ENCODE measurements at places on chromosomes 7 and 10.

DNA sequence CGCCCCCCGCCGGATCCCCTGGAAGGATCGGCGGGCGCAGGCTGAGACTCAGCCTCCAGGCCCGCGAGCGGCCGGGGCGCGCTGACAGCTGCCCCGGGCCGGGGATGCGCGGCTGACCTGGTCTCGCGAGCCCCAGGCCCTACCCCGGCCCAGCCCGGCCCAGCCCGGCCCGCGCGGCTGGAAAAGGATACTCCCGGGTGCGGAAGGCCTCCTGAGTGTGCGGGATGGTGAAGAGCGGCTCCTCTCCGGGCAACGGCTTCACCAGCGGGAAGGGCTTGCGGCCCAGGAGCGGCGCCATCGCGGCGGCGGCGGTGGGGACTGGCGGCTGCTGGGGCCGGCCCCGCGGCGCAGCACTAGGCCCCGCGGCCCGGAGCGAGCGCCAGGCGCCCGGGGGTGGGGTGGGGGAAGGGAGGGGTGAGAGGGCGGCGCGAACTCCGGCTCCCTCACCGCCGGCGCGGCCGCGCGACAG lies 423 bp downstream of the BAZ1B start:
- DNase-seq: no peak

GRCh38 chr10:128744092-128744491 lies 617.9 kb upstream of the MKI67 start:
- DNase-seq: no peak

GRCh38 chr10:8453587-8453986 lies 399.1 kb downstream of the GATA3 start:
- DNase-seq: no peak

DNA sequence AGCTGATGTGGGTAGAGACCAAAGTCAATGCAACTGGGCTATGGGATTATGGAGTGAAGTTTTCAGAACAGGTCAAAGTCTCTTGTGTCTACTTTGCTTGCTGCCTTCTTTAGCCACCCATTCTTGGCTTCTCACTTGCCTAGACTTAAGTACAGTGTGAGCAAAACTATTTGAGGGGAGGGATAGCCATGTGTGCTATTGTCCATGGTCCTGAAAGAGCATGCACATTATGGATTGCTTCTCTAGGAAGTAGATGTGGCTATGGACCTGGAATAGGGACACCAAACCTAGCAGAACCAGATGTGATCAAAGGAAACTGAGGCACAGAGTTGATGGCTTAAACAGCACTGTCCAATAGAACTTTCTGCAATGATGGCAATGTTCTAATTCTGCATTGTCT lies 81.9 kb upstream of the ZNF800 start:
- peak; percentile 7 for DNase-seq

- DNase-seq: no peak
Measured at GRCh38 chr7:117982071-117983055, 109.1 kb upstream of the CTTNBP2 start.

DNA sequence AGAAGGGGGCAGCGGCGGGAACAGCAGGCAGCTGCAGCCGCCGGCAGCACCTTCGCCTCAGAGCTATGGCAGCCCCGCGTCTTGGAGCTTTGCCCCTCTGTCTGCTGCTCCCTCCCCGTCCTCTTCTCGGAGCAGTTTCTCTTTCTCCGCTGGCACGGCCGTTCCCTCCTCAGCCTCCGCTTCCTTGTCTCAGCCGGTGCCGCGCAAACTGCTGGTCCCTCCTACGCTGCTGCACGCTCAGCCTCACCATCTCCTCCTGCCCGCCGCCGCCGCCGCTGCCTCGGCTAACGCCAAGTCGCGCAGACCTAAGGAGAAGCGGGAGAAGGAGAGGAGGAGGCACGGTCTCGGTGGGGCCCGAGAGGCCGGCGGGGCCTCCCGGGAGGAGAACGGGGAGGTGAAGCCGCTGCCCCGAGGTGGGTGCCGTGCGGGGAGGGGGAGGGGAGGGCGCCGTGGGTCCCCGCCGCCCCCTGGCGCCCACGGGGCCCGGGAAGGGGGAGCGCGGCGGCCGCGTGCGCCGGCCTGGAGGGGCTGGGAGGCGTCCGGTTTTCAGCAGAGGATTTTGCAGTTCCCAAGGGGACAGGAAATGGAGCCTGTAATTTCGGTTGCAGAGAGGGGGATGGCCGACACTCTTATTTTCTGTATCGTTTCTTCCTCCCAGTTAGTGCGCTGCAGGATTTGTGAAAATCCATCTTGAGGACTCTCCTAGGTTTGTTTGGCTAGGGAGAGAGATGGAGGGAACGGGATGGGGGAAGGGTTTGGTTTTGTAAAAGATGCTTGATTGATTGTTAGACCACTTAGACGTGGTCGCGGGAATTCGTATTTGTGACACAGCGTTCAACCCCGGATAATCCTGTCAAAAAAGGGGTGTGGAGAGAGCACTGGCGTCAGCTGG lies 630 bp downstream of the RSBN1L start:
- peak; percentile 43 for DNase-seq

GRCh38 chr7:18570890-18571478 lies 75.4 kb downstream of the HDAC9 start:
- peak; percentile 66 for DNase-seq

GRCh38 chr7:146375170-146375569 lies 258.6 kb downstream of the CNTNAP2 start:
- peak; percentile 52 for DNase-seq

DNA sequence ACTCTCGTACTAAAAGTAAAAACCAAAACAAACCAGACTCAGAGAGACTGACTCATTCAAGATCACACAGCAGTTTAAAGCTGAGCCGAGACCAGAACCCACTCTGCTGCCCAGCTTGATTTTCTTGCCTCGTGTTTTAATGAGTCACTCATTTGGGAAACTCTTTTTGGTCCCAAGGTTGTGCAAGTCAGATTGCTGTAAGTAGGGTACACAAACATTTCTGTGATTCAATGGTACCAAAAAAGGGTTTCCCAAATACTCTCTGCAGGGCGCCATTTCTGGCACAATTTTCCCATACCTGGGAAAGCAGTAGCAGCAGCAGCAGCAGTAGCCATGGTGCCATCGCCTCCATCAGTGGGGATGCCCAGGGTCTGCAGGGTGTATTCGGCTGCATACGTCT lies 69.9 kb downstream of the ASAH2B start:
- DNase-seq: no peak

DNA sequence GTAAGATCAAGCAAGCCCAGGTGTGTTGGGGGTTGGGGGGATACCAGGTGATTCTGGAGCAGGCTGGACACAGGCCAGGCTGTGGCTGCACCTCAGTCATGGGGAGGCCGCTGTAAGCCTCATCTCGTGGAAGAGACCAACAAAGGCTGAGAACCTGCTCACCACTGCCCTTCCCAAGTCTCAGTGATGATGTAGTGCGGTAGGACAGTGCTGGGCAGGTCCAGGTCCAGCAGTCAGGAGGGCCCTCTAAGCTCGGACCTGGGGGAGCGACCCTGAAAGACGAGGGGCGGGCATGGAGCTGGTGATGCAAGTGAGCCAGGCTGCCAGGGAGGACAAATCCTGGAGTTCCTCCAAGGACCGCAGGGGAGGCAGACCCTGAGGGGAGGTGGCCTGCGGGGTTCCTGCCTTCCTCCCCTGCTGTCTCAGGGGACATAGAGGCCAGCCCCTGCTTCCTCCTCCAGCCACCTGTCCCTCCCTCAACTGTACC lies 3.3 kb upstream of the PWWP2B start:
- no peak for DNase-seq

DNA sequence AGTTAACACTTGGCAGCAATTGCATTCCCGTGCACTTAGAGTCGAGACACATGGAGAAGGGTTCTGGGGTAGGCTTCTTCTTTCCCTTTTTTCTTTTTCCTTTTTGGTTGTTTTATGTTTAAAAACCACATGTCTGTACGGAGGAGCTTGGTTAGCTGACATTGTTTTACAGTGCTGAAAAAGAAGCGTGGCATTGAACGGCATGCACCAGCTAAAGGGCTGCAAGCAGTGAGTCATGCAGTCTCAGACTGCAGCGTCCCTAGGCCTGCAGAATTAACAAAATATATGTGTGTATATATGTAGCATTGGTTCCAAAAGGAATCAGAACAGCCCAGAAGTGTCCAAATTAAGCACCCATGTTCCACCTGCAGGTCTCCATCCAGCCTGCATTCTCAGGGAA lies 211.0 kb downstream of the TCF7L2 start:
- peak; percentile 40 for DNase-seq

GRCh38 chr7:133344275-133344674 lies 91.4 kb downstream of the EXOC4 start:
- peak; percentile 29 for DNase-seq

GRCh38 chr10:129850790-129851189 lies 113.3 kb downstream of the EBF3 start:
- DNase-seq: no peak

All from fibroblast of skin of scalp (primary cell).